ENCODE measurements at places on chromosomes 13 and 19.

GRCh38 chr13:59715611-59716010 is 448.1 kb downstream of the DIAPH3 start:
- H3K36me3 ChIP-seq = no peaks in the 10 kb centered on the region
- no peak overlapping the region for H3K27ac ChIP-seq
- no peaks in the 10 kb centered on the region for H3K4me1 ChIP-seq
- no peak overlapping the region for H3K4me3 ChIP-seq

- no peak overlapping the region for H3K27ac ChIP-seq
- no peak for DNase-seq
- peaks cover 10% of the 10 kb centered on the region for H3K27me3 ChIP-seq
- no peaks in the 10 kb centered on the region for H3K36me3 ChIP-seq
- H3K4me1 ChIP-seq = no peaks in the 10 kb centered on the region
Observed at GRCh38 chr19:31280287-31281006, 68.8 kb downstream of the TSHZ3 start.

DNA sequence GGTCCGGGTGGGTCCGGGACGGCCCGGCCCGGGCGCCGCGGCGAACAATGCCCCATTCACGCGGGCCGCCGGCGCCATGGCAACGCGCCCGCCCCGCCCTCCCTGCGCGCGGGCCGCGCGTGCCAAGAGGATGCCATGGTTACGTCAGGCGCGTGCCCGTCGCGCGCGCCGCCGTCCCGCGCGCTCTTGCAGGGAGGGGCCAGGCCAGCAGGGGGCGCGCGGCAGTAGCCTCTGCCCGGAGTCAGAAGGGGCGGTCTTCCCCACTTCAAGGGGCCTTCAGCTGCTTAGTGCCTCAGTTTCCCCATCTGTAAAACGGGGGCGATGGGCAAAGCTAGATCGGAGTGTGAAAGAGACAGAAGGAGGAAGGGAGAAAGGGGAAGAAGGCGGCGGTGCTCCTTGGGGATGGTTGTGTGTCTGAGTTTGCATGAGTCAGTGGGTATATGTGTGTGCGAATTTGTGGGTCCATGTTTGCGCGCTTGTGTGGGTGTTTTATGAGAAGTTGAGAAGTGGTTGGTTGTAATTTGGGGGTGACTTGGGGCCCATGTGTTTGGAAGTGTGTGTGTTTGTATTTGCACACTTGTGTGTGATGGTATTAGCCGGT is 11.6 kb upstream of the NFIX start:
- H3K27ac ChIP-seq = no peak overlapping the region
- H3K4me1 ChIP-seq = no peaks in the 10 kb centered on the region

- H3K4me3 ChIP-seq = no peak overlapping the region
- no peak overlapping the region for H3K27ac ChIP-seq
- no peaks in the 10 kb centered on the region for H3K4me1 ChIP-seq
- no peaks in the 10 kb centered on the region for H3K36me3 ChIP-seq
Observed at GRCh38 chr13:103282571-103283450, 216.6 kb upstream of the SLC10A2 start.

DNA sequence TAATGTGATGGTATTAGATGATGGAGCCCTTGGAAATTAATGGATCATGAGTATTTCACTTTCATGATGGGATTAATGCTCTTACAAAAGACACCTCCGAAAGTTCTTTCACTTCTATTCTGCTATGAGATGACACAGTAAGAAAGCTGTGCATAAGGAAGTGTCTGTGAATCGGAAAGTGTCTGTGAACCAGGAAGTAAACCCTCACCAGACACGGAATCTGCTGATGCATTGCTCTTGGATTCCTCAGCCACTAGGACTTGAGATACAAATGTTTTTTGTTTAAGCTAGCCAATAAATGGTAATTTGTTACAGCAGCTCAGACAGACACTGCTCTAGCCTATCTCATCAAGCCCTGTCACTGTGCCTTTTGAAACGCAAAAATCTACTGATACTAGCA is 440.4 kb upstream of the PRR20A start:
- DNase-seq = no peak
- no peak overlapping the region for H3K4me3 ChIP-seq
- H3K27me3 ChIP-seq = no peaks in the 10 kb centered on the region
- no peaks in the 10 kb centered on the region for H3K4me1 ChIP-seq
- H3K27ac ChIP-seq = no peak overlapping the region

DNA sequence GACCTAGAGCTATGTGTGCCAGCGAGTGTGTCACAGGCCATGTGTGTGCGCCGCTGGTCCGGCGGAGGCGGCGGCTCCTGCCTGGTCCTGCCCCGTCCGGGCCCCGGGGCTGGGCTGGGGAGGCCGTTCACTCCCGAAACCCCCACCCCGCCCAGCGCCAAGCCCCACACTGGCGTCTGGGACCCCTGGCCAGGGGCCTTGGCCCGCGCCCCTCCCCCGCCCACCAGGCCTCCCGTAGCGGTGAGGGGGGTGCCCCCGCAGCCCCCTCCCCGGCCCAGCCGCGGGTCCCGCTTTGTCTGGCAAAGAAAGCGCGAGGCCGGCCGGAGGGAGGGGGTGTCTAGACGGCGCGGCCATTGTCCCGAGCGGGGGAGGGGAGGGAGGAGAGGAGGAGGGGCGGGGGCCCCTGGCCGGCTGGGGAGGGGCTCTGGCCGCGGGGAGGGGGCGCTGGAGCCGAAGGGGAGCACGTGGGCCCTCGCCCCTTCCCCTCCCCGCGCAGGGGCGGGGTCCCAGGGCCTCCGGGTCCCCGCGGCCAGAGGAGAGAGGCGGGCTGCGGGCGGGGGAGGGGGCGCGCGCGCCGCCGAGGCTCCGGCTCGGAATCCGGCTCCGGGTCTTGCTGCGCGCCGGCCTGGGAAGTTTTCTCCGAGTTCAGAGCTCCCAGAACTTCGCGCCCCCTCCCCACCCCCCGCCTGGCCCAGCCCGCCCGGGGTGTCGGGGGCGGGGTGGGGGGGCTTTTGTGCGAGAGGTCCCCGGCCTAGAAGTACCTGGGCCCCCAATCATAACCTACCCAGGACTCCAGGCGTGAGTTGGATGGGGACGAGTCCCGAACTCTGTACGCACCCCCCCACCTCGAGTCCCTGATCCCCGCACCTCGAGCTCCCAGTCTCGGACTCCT is 888 bp downstream of the NOTCH3 start:
- DNase-seq = no peak
- peaks cover 75% of the 10 kb centered on the region for H3K27me3 ChIP-seq
- H3K27ac ChIP-seq = no peak overlapping the region
- no peaks in the 10 kb centered on the region for H3K36me3 ChIP-seq

DNA sequence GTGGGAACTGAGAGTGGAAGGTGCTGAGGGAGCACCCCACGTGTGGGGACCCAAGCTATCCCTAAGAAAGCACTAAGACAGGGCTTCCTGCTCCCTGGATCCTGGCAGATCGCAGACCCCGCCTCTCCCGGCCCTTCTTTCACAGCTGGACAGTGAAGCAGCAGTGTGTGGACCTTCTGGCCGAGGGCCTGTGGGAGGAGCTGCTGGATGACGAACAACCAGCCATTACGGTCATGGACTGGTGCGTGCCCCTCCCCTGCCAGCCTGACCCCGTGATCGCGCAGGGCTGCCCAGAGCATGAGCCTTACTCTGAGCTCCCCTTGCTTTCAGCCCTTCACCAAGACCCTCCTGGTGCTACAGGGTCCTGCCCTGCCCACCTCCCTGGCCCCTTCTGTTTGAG is 2.3 kb downstream of the NCCRP1 start:
- H3K4me3 ChIP-seq = no peak overlapping the region
- H3K36me3 ChIP-seq = no peaks in the 10 kb centered on the region
- no peak overlapping the region for H3K27ac ChIP-seq
- peaks cover 7% of the 10 kb centered on the region for H3K27me3 ChIP-seq

DNA sequence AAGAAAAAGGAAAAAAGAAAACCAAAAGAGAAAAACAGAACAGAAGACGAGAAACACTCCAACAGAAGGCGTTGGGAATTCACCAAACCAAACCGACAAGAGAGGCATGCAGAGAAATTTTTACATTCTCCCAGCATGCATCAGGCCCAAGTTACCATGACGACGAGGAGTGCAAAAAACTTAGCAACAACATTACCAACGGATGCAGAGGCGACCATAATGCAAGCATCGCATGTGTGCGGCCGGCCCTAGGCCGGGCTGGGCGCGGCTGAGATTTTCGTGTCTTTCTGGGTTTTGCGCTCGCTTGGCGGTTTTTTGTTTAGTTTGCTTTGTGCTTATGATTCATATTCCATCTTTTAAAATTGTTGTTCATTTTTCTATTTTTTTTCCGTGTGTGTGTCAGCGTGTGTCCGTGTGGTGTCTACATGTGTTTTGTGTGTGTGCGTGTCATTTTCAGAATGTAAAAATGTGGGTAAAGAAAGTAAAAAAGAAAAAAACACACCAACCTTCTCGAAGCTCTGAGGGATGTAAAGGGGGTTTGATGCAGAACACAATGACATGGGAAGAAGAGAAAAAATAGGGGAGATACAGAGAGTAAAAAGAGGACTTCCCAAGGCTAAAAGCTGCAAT is 84.9 kb downstream of the PTPRS start:
- no peaks in the 10 kb centered on the region for H3K4me1 ChIP-seq
- peaks cover 4% of the 10 kb centered on the region for H3K27me3 ChIP-seq
- H3K36me3 ChIP-seq = peaks cover 3% of the 10 kb centered on the region
- H3K27ac ChIP-seq = no peak overlapping the region

Measured in T-cell (primary cell).